ENCODE measurements at places on chromosomes 16 and 17. TPM values are rescaled to one million over a fixed set of nuclear protein-coding genes. Genes with fewer than 3 reads are reported as not detected.

Gene TEX19
- total RNA-seq = not detected

Gene PRPSAP2
- total RNA-seq = 14.9 TPM

Gene RHBDL1
- 0.96 TPM for total RNA-seq

Gene CHP2
- not detected for total RNA-seq

Gene COL1A1
- 37.4 TPM for total RNA-seq

Gene MRC2
- total RNA-seq = 21.3 TPM

Gene OR1F1
- not detected for total RNA-seq

Gene CCNF
- 2.9 TPM for total RNA-seq

Gene WWP2
- 29.1 TPM for total RNA-seq

Gene KRT40
- not detected for total RNA-seq

Gene TBC1D3H
- total RNA-seq = not detected

Gene ZFP3
- 4.0 TPM for total RNA-seq

Gene NDEL1
- 137 TPM for total RNA-seq

Gene ABCC3
- 9.8 TPM for total RNA-seq

Gene CLDN7
- total RNA-seq = 9.0 TPM

Gene HOXB13
- not detected for total RNA-seq

Gene KRT33A
- total RNA-seq = not detected

Gene GNAO1
- total RNA-seq = 2.6 TPM

Gene MYOCD
- 2.4 TPM for total RNA-seq

Gene FBXO39
- 1.1 TPM for total RNA-seq

Gene SULT1A4
- total RNA-seq = 10.4 TPM

Gene FN3K
- total RNA-seq = 13.0 TPM

Gene MT1H
- not detected for total RNA-seq

Gene GCGR
- total RNA-seq = not detected

Gene NHERF2
- 68.0 TPM for total RNA-seq

Gene COX11
- 46.0 TPM for total RNA-seq

Gene INCA1
- not detected for total RNA-seq

Gene MARVELD3
- total RNA-seq = not detected

Gene PRCD
- 3.0 TPM for total RNA-seq

Gene ATP2A1
- 0.36 TPM for total RNA-seq

Gene ARHGAP44
- 9.5 TPM for total RNA-seq

Gene TRPV3
- 0.84 TPM for total RNA-seq

Gene TNP2
- not detected for total RNA-seq

Gene KCNH6
- not detected for total RNA-seq

Gene TP53TG3
- total RNA-seq = not detected

Gene KIF2B
- not detected for total RNA-seq

Gene HOXB8
- total RNA-seq = 5.7 TPM

Gene SYNGR3
- total RNA-seq = not detected

Gene CES1
- 162 TPM for total RNA-seq

Gene PRSS33
- total RNA-seq = not detected

Measured in omental fat pad (tissue), 4 donors.